ENCODE measurements at places on chromosomes 6 and 20.
A peak's percentile ranks its signal among the peaks of the same experiment; 100 is the strongest.

- peak; percentile 54 for DNase-seq
These were observed 3.9 kb downstream of the SDC4 start for GRCh38 chr20:45344168-45344860.

GRCh38 chr20:41786158-41786557 lies 168.0 kb upstream of the CHD6 start:
- no peak for DNase-seq

DNA sequence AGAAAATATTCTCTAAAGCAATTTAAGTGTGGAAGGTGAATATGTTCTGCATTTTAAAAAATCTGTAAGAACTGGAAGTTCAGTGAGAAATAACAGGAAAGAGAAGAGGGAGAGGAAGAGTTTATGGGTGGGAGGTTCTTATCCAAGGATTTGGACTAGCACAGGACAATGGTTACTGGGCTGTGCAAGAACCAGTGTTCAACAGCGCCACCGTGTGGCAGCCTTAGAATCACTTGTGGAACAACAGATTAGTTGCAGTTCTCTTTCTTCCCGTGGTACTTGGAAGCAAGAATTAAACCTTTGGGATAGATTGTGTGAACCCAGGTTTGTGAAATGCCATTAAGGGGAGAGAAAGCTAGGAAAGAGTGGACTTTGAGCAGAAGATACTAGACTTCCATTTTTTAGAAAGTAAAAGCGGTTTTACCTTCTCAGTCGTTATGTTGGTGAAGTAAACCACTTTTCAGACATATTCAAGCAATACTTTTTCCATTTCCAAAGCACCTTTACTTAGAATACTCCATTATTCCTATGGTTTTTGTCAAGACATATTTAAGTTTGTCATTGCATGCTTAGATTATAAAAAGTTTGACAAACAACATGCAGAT lies 436.7 kb downstream of the RNF144B start:
- no peak for DNase-seq

DNA sequence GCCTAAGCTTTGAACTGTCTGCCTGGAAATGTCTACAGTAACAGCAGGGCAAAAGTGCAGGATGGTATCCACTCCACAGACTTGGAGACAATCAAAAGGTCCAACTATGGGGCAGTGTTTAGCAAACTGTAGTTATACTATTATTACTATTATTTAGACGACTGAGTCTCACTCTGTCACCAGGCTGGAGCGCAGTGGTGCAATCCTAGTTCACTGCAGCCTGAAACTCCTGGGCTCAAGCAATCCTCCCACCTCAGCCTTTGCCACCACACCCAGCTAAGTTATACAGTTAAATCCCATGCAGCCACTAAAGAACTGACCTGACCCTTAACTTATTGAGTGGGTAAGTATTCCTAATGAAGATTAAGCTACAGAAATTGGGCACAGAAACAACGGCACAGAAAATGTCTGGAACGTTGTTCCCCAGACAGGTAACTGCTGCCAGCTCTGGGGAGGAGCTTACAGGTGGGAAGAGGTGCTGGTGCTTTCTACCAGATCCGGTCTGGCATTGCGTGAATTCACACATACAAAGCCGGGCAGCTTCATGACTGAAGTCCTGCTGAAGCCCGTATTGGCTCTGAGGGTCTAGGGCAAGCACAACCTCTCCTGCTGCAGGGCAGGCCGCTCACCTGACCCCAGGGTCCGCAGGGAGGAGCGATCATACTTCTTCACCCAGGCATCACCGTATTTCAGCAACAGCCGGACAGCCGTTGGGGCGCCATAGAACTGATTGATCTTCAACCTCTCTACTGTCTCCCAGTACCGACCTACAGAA lies 27.0 kb upstream of the APMAP start:
- no peak for DNase-seq

DNA sequence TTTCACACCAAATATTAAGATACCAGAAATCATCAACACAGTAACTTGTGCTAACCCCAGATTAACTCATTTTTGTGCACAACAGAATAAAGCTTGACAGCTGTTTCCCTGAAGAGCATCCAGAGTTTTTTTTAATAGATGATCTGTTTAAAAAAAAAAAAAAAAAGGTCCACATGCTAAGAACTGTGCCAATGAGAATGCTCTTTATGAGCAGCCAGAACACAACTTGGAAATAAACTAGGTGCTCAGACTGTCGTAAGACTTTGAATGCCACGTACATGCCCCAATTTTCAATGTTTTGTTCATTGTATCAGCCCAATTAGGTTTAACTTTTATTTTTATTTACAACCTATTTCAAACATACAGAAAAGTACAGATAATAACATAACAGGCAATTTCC lies 47.3 kb downstream of the STAU1 start:
- no peak for DNase-seq

- DNase-seq, result no peak
These were observed 39.0 kb upstream of the AAR2 start for GRCh38 chr20:36197271-36197670.

DNA sequence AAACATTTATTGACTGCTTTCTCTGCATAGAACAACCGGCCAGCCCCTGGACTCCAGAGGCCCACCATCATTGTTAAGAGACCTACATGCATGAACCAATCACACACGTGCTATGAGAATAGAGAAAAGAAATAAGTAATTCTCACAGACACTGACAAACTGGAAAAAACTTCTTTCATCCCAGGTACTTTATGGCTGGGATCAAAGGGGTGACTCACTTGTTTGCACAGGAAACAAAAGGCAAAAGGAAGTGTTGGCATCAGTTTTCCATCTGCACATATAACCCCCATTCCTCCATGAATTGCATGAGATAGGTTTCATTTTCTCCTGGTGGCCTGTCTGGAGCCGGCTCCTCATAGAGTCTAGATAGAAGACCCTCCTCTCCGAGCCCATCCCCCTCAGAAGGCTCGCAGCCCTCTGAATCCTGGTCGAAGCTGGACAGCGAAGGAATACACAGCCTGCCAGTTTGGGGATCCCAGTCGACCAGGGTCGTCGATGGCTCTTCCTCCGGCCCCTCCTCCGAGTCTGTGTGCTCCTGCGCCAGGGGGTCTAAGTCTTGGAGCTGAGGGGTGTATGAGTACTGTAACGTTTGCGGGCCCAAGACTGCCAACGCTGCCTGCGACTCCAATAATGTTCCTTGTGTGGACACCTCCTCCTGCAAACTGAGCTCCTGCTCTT lies 43.3 kb downstream of the IL20RA start:
- DNase-seq, result no peak

DNA sequence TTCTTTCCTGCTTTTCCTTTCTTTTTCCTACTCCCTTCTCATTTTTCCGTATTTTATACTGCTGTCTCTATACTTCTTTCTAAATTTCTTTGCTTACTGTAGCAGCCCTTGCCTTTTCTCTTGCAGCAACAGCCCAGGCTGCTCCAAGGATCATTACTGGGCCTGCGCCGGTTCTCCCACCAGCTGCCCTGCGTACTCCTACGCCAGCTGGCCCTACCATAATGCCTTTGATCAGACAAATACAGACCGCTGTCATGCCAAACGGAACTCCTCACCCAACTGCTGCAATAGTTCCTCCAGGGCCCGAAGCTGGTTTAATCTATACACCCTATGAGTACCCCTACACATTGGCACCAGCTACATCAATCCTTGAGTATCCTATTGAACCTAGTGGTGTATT lies 148.8 kb downstream of the QKI start:
- DNase-seq, result no peak

- DNase-seq, result no peak
These were observed 252.8 kb downstream of the PRKN start for GRCh38 chr6:162474722-162475121.

DNA sequence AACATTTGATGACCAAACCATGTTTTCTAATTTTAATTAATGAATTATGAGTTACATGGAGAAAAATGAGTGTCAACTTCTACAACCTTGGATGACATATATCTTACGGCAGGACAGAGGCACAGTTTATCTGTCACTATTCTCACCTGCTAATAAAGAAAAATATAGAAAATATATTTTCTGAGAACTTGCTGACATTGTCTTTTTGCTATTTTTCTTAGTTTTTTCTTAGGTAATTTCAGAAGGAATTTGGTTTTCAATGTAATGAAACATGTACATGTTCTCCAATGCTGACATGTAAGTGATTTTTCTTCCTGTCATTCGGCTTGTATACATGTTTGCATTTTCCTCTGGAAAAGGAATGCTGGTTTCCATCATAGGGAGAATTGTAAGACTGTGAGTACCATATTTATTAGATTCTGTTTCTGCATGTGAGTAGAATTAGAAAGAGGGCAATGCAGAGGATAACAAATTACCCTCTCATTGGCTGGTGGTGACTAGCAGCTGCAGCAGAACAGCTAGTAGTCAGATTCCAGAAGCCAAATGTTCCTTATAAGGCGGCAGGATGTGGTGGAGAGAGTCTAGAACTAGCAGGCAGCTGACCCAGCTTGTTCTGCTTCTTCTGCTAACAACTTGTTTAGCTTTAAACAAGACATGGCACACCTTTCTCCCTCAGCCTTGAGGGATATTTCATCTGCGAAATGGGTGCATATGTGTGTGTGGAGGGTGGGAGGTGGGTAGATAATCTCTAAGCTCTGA lies 132.8 kb upstream of the SPACA1 start:
- DNase-seq, result no peak

DNA sequence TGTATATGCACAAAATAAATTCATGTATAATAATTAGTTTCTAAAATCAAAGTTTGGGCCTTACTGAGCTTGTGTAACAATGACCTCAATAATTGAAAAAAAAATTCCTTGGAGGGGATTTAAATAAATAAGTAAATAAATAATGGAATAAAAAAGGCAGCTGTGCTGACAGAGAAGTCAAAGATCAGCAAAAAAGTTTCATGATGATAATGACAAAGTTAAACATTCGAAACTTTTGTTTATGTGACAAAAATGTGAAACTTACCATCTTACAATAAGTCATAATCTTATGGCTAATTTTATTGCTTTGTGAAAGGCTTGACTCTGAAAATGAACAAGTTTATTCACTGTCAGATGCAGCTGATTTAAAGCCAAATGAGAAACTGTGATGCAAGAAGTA lies 3.1 kb upstream of the TTK start:
- DNase-seq, result no peak
